ENCODE measurements at places on chromosomes 13 and 19.

DNA sequence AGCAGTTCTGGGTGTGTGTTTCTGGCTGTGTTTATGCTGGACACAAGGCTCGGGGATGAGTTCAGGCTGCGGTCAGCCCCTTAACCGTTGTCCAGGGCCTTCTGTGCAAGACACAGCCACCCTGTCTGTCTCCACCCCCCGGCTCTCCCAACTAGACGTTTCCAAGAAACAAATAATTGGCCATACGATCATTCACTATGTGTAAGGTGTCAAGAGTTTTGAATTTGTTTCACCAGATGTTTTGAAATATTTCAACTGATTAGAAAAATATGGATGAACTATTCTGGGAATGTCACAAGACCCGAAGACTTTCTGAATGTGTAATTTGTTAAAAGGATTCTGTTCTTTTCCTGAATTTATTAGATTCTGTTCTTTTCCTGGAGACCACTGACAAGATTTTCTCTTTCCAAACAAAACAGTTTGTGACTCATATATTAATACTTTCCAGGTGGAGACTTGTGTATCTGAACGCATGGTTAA lies 318.2 kb downstream of the MYO16 start:
- H3K27me3 ChIP-seq: peaks cover 3% of the 10 kb centered on the region
- no peak overlapping the region for H3K4me3 ChIP-seq
- no peaks in the 10 kb centered on the region for H3K36me3 ChIP-seq
- no peaks in the 10 kb centered on the region for H3K4me1 ChIP-seq
- no peak overlapping the region for H3K27ac ChIP-seq

DNA sequence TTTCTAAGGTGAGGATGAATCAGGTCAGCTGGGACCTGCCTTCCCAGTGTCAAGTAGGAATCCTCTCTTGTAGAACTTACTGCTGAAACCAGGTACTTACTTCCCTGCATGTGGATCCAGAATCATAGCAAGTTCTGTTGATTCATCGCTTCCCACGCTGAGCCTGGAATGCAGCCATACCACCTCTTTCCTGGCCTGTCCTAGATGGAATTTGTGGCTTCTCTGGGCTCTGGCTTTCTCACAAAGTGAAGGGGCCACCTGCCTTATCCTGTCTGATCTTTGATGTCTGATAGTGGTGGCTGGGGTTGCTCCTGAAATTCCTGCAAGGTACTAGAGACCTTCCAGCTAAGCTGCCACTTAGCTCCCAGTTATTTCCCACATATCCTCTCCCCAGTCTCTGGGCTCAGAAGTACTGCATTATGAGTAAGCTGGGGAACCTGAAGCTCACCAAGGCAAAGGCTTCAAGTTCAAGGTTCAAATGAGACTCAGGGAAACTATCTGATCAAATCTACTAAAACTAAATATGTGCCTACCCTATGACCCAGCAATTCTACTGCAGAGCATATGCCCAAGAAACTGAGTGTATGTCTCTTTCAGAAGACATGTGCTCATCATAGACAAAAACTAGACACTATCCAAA lies 103.5 kb downstream of the SUCLA2 start:
- no peaks in the 10 kb centered on the region for H3K27me3 ChIP-seq
- H3K36me3 ChIP-seq: peaks cover 13% of the 10 kb centered on the region
- H3K4me1 ChIP-seq: no peaks in the 10 kb centered on the region
- no peak overlapping the region for H3K4me3 ChIP-seq
- no peak for DNase-seq

- peaks cover 17% of the 10 kb centered on the region for H3K4me1 ChIP-seq
- no peak overlapping the region for H3K4me3 ChIP-seq
- DNase-seq: no peak
- H3K36me3 ChIP-seq: peaks cover 33% of the 10 kb centered on the region
- H3K27me3 ChIP-seq: no peaks in the 10 kb centered on the region
Observed at GRCh38 chr19:39307046-39307821, 11.0 kb downstream of the IFNL1 start.

GRCh38 chr19:33797802-33798671 lies 1.4 kb downstream of the KCTD15 start:
- H3K27ac ChIP-seq: no peak overlapping the region
- H3K36me3 ChIP-seq: no peaks in the 10 kb centered on the region
- H3K4me3 ChIP-seq: peak overlapping the region; percentile 75
- no peaks in the 10 kb centered on the region for H3K4me1 ChIP-seq
- DNase-seq: no peak
- H3K27me3 ChIP-seq: peaks cover 46% of the 10 kb centered on the region

All from naive thymus-derived CD8-positive, alpha-beta T cell (primary cell).